LoVo (cell line): ENCODE measurements at places on chromosomes 12 and 14.
A peak's percentile ranks its signal among the peaks of the same experiment; 100 is the strongest.

DNA sequence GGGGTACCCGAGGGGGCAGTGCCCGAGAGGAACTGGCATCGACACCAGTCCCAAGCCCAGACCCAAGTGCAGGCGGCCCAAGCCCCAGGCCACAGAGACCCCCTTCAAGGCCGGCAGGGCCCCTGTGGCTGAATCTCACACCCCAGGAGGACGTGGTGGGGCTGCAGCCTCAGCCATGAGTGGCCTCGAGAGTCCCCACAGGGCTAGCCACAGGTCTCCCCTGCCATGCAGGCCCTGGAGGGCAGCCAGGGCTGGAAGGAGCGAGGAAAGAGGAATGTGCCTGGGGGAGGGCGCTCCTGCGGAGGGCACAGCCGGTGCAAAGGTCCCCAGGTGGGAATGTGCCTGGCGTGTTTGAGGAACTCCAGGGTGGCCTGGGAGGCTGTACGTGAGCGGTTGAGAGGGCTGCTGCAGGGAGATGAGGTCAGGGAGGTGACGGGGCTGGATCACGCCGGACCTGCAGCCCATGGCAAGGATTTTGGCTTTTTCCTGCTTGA, 86.1 kb downstream of the NCOR2 start:
- DNase-seq = no peak

DNA sequence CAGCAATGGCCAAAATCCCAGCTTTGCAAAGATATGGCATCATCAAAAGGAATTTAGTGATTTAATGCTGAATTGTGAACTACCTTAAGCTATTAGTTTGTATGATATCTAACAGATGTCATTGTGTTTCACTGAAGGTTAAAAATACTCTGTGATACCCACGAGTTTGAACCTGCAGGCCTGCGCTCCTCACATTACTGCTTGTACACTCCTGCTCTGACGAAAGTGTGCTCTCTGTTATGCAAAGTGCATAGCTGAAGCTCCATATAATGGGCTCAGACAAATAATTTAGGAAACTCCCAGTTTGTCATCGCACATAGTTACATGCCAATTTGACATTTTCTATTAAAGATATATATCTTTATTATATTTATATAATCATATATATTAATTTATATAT, 52.2 kb downstream of the SPPL3 start:
- DNase-seq = no peak

- DNase-seq = peak; percentile 62
Observed at GRCh38 chr12:127489061-127489460, 777.9 kb upstream of the TMEM132C start.

- DNase-seq = no peak
Observed at GRCh38 chr12:75642226-75642625, 130.8 kb upstream of the KRR1 start.

DNA sequence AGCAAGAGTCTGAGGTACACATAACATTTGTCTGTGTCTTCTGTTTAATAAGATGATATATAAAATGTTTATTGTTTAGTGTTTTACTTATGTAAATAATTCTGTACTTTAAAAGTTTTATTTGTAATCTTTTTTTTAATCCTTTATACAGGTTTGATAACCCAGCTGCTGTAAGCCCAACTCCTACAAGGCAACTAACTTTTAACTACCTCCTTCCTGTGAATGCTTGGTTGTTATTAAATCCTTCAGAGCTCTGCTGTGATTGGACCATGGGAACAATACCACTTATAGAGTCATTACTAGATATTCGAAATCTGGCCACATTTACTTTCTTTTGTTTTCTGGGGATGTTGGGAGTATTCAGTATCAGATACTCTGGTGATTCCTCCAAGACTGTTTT, 24.1 kb downstream of the TMTC3 start:
- DNase-seq = no peak

GRCh38 chr14:20934148-20934762, 21.0 kb upstream of the RNASE2 start:
- no peak for DNase-seq

- no peak for DNase-seq
Observed at GRCh38 chr14:100619396-100620254, 32.4 kb upstream of the BEGAIN start.

GRCh38 chr12:123905319-123905925, 67.2 kb downstream of the CCDC92 start:
- peak; percentile 80 for DNase-seq

DNA sequence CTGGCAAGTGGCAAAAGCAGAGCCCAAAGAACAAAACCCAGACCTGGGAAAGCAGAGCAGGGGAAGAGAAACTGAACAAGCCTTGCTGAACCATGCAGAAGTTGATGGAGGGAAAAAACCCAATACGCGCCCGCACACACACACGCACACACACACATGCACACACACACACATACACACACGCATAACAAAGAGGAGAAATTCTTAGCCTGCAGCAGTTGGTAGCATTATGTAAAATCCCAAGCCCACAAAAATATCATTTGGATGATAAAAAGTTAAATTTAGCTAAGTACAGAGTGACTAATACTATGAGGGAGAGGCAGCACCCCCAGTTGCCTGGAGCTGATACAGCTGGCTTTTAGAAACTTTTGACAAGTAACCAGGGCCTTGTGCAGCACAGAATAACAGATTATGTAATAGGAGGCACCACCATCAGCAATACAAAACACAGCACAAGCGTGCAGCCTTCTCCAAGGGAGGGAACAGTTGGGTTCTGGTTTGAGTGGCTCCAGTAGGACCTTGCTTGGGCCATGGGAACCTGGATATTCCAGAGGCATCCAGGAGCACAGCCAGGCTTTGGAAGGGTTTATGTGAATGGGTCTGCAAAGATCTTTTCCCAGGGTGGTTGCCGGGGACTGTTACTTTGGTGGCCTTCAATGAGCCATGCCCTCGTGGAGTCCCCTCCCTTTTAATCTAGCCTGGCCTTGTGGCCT, 35.3 kb downstream of the PITPNM2 start:
- no peak for DNase-seq

GRCh38 chr14:92500491-92500941, 13.1 kb upstream of the RIN3 start:
- DNase-seq = no peak

GRCh38 chr12:105761075-105761474, 377.7 kb downstream of the NUAK1 start:
- DNase-seq = no peak

- DNase-seq = no peak
Observed at GRCh38 chr12:105706973-105707334, 376.5 kb downstream of the C12orf75 start.

GRCh38 chr14:75578786-75579337, 442 bp downstream of the FLVCR2 start:
- DNase-seq = peak; percentile 56

DNA sequence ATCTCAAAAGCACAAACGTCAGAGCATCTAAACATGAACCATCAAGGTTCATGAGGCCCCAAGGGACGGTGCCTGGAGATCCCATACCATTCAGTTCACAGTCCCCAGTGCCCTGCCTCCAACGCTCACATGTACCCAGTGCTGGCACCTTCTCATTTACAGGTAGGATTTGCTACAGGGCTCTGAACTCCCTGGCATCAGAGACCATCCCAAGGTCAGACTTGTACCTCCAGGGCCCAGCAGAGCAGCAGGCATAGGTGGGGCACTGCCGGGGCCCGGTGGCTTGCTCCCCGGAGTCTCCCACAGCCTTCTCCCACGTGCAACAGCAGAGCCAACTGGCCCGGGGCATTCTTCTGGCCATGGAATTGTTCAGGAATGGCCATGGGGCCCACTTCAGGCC, 114.8 kb downstream of the BCL11B start:
- no peak for DNase-seq

DNA sequence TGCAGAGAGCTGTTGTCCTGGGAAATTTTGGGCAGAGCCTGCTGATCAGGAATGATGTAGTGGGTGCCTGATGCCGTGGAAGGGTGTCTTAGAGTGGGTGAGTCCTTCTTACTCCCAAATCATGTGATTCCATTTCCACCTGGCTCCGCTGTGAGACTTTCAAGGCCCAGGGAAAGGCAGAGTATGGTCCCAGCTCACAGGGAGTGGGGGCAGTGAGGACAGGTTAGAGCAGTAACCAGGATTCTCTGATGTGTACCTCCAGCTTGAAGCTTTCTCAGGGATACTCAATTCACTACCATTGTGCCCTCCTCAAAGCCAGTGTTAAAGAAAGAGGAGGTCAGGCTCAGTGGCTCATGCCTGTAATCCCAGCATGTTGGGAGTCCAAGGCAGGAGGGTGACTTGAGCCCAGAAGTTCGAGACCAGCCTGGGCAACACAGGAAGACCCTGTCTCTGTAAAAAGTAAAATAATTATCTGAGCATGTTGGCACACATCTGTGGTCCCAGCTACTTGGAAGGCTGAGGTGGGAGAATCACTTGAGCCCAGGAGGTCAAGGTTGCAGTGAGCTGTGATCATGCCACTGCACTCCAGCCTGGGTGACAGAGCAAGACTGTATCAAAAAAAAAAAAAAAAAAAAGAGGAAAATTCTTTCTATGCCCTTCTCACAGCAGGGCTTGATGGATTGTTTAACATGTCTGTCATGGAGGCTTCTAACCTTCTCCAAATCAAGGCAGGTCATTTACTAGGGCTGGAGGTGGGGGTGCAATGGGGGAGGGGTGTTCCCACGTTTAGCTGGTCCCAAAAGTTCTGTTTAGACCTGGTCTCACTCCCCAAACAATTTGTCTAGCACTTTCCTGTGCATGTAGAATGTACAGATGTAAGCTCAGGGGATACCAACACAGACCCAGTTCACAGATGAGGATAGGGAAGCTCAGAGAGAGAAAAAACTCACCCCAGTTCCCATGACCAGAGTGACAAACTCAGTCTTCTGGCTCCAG, 12.5 kb upstream of the IQSEC3 start:
- no peak for DNase-seq

GRCh38 chr12:41362510-41362909, 174.4 kb downstream of the PDZRN4 start:
- no peak for DNase-seq

GRCh38 chr14:56056031-56056430, 62.2 kb upstream of the PELI2 start:
- DNase-seq = no peak

DNA sequence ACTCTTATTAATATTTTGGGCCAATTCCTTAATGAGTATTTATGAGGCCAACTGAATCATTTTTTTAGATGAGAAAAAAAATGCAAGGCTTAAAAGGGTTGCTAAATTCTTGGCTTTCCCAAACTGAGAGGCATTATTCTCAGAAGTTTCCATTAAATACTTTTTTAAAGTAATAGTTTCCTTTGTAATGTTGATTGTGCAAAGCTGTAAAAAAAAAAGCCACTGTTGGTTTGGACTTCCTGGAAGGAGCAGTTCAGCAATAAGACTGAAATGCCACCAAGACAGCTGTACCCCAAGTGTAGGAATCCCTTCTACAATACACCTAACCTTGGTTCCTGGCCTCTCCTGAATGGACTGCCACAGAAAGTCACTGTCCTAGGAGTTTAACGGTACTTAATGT, 231.3 kb downstream of the MON2 start:
- no peak for DNase-seq

GRCh38 chr12:122022393-122023338, 982 bp downstream of the BCL7A start:
- DNase-seq = peak; percentile 26

- peak; percentile 8 for DNase-seq
Observed at GRCh38 chr12:119808441-119808840, 68.7 kb downstream of the CIT start.

DNA sequence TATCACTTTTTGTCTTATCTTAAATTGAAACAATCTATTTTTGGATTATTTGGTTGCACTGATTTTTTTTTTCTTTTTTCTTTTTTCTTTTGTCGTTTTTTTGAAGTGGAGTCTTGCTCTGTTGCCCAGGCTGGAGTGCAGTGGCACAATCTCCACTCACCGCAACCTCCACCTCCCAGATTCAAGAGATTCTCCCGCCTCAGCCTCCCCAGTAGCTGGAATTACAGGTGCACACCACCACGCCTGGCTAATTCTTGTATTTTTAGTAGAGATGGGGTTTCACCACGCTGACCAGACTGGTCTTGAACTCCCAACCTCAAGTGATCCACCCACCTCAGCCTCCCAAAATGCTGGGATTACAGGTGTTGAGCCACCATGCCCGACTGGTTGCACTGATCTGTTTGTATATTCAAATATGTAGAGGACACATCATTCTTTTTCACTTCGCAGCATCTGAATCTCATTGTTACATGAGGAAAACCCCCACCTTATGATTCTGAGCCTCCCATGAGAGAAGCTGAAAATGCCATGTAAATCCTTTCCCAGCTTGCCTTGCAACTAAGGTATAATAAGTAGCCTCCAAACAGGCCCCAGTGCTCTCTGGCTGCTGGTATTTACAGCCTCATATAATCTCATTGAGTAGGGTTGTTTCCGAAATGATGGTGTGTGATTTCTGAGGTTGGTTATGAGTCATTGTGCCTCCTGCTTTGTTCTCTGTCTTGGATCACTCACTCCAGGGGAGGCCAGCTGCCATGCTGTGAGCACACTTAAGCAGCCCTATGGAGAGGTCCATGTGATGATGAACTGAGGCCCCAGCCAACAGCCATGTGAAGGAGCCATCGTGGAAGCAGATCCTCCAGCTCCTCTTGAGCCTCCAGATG, 5.2 kb upstream of the HSP90B1 start:
- DNase-seq = peak; percentile 72

DNA sequence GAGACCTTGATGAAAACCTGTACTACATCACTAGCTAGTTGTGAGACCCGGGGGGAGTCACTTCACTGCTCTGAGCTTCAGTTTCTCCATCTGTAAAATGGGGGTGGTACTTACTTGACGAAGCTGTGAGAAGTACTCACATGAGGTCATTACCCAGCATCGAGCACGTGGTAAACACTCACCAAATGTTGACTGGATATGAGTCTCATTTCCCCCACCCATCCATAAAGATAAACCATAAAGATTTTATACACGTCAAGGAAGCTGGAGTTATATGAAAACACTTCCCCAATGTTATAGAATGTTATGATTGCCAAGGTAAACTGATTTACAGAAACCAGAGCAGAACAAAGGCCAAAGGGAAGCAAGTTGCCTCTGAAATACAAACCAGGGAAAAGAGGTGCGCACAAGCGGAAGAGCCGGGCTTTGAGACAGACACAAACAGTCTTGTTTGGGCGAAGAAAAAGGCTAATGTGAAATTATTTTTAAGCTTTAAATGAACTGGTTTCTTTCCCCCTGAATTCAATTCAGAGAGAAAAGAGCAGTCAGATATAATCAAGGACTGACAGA, 536.8 kb downstream of the MED13L start:
- peak; percentile 51 for DNase-seq

GRCh38 chr12:99427104-99427503, 220.4 kb upstream of the GARIN6 start:
- DNase-seq = no peak

GRCh38 chr12:54420766-54421144, 1.7 kb upstream of the ITGA5 start:
- no peak for DNase-seq

DNA sequence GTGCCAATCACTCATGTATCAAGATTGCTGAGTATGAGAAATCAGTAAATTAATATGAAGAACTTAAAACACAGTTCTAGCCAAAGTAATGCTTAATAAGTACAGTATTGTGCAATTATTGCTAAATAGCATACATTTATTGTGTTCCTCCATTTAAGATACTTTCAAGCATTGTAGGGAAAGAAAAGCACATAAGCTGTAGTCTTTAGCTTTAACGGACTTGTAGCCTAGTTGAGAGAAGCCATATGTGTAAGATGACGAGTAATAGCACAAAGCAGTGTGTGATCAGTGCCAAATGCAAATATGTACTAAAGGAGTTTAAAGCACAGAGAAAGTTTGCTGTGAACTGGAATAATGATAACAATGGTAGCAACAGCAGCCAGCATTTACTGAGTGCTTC, 38.1 kb downstream of the ETV6 start:
- no peak for DNase-seq
